HFF-Myc (cell line): ENCODE measurements at places on chromosomes 7 and 10.

- no peak for DNase-seq
These were observed 72.8 kb downstream of the PRSS58 start for GRCh38 chr7:142185069-142185468.

DNA sequence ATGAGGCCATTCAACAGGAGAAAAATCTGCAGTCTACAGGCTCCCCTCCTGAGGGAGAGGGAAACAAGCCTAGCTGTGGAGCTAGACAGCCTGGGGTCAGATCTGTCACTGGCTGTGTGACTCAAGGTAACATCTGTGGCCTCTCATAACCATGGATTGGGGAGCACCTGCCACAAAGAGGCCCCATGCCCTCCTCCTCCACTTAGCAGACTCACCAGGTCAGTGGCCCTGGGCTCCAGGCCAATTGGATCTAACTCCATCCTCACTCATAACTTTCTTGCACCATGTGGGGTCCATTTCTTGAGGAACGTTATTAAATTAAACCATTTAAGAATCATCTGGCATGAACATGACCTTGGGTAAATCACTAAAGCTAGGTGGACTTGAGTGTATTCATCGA, 1.8 kb downstream of the GDF10 start:
- DNase-seq, result no peak

DNA sequence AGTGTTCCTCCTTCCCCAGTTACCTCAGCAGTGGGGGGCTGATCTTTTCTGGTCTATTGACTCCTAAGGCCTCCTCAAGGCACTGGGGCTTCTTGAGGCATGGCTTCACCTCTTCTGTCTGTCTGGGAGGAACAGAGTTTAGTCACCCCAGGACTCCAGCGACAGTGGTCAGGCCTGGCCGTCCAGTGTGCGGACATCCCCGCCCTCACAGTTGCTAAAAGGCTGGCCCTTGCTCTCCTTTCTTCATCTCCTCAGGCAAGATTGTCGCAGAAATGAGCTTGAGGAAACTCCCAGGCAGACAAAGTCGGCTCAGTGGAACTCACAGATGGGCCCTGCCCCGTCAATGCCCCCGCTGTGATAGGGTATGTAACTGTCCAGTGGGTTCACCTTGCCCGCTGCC, 7.0 kb upstream of the FFAR4 start:
- DNase-seq, result no peak

GRCh38 chr7:107591421-107591820, 11.4 kb downstream of the BCAP29 start:
- DNase-seq, result no peak

DNA sequence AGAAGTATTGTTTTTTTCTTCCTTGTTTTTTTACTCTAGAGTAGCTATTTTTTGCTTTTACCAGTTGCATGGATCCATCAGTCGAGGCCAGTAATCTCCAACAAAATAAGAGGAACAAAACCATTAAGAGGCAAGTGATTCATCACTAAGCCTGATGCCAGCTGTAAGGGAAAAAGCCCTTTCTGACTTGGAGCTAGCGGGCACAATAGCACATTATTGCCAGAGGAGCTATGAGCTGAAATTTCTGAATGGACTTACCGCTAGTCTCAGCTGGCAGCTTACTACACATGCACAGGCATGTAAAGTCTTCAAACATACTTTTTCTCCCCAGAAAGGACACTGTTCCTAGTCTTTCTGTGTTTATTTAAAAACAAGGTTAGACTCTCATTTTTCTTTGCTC, 41.6 kb upstream of the PTPRZ1 start:
- no peak for DNase-seq
